HS-5 (cell line): ENCODE measurements at places on chromosomes 11 and 22.
A peak's percentile ranks its signal among the peaks of the same experiment; 100 is the strongest.

DNA sequence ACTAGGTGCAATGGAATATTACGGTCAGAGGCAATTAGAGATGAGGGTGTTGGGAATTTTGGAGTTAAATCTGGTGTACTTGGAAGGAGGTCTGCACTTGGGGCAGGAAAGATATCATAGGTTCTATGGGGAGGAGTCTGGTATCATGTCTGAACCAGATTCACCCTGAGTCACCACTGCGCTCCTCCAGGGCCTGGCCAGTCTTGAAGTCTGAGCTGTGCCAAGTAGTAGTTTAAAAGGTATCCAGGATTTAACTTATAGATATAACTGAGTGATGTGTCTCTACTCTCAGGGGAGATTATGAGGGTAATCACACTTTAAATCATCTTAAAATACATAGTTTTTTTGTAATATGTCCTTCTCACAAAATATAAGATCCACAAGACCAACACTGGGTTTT is 6.6 kb downstream of the CNGA4 start:
- DNase-seq: no peak

DNA sequence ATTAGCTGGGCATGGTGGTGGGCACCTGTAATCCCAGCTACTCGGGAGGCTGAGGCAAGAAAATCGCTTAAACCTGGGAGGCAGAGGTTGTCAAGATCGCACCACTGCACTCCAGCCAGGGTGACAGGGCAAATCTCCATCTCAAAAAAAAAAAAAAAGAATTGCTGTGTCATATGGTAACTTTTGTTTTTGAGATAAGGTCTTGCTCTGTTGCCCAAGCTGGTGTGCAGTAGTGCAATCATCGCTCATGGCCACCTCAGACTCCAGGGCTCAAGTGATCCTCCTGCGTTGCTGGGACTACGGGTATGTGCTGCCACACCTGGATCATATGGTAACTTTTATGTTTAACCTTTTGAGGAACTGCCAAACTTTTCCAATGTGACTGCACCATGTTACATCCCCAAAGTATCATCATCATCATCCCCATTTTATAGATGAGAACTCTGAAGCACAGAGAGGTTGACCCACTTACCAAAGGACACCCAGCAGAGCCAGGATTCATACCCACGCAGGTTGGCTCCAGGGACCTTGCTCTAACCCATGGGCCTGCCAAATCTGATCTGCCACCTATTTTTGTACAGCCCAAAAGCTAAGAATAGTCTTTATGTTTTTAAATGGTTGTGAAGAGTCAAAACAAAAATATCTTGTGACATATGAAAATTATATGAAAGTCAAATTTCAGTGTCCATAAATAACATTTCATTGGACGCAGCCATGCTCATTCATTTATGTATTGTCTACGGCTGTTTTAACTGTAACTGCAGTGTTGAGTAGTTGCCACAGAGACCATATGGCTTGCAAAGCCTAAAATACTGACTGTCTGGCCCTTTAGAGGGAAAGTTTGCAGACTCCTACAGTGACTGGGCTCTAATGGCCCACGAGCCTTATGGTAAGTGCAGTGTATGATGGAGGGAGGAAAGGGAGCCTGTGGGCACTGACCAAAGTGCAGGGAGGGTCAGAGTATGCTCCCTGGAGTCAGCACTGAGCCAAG is 45.3 kb downstream of the GDPD5 start:
- DNase-seq: no peak

- no peak for DNase-seq
Measured at GRCh38 chr22:44190381-44190976, 9.8 kb downstream of the PARVG start.

GRCh38 chr22:46697811-46698515 is 40.1 kb downstream of the CERK start:
- DNase-seq: no peak

DNA sequence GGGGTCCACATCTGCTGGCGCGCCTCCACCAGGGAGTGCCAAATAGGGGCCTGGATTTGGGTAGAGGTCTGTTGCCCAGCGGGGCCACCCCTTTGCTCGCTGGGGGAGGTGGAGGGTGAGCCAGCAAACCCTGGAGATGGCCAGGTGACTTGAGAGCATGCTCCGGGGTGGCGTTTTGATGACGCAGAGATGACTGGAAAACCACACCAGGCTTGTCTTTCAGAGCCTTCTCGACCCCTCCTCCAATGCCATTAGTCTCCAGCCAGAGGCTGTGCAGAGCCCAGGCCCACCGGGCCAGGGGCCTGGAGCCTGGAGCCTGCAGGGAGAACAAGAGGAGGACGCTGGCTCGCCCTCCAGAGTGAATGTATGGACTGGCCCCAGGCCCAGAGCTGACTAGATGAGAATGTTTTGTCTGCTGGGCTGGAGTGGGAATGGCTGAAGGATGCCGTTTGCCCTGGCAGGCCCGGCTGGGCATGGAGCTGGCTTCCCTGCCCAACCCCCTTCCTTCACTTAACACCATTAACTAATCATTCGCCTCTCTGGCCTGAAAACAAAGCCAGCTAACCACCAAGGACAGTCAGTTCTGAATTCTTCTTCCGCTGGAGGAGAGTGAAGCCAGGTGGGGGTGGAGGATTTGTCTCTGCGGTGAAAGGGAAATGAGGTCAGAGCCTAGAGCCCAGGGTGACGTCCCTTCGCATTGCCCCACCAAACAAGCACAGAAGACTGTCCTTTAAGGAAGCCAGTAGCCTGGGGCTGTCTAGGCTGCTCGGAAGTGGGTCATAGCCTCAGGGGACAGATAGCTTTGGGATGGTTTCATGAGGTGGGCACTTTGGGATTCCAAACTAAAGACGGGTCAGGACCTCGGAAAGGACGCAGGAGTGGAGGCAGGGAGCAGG is 1.6 kb upstream of the MCAM start:
- no peak for DNase-seq

GRCh38 chr11:72226701-72227100 is 2.1 kb downstream of the INPPL1 start:
- no peak for DNase-seq

DNA sequence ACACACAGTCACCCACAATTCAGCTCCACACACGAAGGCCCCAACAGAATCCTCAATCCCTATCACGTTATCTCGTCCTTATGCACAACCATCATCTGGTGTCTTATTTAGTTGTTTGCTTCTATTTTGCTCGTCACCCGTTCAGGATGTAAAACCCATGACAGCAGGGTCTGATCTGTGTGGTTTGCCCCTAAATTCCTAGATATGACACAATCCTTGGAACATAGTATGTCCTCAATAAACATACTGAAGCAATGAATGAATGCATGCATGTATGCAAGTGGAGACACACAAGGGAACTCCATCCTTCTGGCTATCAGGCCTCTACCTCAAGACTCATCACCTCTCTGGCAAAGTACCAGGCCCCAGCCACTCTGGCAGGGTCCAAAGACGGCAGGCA is 20.2 kb downstream of the STARD10 start:
- no peak for DNase-seq

GRCh38 chr22:44023404-44024287 is 456 bp upstream of the PARVB start:
- DNase-seq: no peak

- peak; percentile 6 for DNase-seq
Measured at GRCh38 chr22:41094041-41094593, 1.7 kb downstream of the EP300 start.

GRCh38 chr22:27107824-27108223 is 450.4 kb downstream of the MIAT start:
- DNase-seq: peak; percentile 92

DNA sequence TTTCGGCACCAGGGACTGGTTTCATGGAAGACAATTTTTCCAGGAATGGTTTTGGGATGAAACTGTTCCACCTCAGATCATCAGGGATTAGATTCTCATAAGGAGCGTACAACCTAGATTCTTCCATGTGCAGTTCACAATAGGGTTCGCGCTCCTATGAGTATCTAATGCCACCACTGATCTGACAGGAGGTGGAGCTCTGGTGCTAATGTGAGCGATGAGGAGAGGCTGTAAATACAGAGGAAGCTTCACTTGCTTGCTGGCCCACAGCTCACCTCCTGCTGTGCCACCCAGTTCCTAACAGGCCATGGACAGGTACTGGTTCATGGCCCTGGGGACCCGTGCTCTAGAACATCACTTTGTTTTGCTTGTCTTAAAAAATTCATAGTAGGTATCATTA is 41.8 kb upstream of the AMPD3 start:
- no peak for DNase-seq

GRCh38 chr11:12287009-12287373 is 90.4 kb upstream of the PARVA start:
- DNase-seq: peak; percentile 90

DNA sequence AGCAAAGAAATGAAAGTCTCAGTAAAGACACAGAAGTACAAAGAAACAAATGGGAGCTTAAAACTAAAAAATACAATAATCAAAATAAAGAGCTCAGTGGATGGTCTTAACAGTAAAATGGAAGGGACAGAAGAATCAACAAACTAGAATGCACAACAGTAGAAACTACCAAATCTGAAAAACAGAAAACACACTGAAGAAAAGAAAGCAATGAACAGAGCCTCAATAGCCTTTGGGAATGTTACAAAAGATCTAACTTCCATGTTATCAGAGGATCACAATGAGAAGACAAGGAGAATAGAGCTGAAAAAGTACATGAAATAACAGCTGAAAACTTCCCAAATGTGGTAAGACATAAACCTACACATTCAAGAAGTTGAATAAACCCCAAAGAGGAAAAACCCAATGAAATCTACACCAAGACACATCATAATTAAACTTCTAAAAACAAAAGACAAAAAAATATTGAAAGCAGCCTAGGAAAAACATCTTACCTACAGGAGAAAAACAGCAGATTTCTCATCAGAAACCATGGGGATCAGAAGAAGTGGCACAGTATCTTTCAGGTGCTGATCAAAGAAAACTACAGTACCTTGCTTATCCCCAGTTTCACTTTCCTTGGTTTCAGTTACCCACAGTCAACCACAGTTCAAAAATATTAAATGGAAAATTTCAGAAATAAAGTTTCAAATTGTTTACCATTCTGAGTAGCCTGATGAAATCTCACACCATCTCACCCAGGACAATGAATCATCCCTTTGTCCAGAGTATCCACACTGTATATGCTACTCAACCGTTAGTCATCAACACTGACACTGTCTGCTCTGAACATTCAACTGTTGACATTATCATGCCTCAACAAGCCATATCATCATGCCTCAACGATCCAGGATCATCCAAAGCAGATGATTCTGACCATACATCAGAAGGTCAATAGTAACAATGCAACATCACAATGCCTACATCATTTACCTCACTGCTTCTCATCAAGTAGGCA is 22.2 kb downstream of the RRAS2 start:
- peak; percentile 98 for DNase-seq

GRCh38 chr11:84790849-84791427 is 836.2 kb downstream of the DLG2 start:
- DNase-seq: no peak

DNA sequence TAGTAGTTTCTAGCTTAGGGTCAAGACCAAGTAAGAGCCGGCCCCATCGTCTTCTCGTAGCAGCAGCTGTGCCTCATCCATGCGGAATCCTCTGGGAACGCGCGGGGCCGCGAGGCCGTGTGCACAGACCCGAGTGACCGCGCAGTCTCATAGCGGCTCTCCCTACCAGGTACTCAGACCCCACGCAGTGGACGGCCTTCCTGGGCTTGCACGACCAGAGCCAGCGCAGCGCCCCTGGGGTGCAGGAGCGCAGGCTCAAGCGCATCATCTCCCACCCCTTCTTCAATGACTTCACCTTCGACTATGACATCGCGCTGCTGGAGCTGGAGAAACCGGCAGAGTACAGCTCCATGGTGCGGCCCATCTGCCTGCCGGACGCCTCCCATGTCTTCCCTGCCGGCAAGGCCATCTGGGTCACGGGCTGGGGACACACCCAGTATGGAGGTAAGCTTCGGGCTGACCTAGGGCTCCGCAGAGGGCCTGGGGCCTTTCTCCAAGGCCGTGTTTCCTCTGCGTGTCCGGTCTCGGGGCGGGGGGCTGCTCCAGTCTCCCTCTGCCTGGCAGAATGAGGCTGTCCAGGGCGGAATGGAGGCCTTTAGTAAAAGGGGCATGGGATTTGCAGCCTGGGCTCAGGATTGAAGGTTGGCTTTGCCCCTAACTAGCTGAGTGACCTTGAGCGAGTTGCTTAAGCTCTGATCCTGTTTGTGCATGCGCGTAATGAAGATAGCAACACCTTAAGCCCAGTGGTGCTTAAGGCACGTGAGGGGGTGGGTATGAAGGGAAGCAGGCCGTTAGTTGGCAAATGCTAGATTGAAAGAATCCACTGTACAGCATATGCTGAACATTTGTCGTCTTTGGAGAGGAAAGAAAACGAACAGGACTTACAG is 48.9 kb downstream of the ST14 start:
- DNase-seq: no peak

DNA sequence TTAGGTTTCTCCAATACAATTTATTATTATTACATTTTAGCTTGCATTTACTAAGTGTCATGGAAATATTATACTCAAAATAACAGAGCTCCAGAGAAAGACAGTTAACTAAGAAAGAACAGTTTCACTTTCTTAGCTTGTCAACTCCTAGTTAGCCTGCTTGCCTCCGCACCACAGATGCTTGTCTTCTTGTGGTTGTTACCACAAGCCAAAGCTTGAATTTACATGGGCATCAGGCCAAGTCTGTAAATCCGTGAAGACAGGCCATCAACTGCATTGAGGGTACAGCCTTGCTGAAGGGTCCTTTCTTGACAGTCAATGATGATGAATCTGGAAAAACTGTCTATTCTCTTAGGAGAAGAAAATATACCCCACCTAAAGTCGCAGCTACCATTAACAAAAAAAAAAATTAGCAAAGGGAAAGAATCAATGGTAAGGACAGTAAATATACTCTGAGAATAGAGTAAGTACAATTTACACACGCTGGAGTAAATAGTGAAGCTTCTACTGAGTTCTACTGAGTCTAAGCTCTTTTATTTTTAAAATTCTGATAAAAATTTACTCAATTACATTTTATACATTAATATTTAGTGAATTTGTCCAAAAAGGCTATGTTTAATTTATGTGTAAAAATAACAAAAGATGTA is 15.6 kb upstream of the DENND5A start:
- no peak for DNase-seq

- no peak for DNase-seq
Measured at GRCh38 chr11:99814021-99814420, 793.3 kb downstream of the CNTN5 start.

GRCh38 chr11:126102436-126102981 is 39.8 kb upstream of the CDON start:
- no peak for DNase-seq

DNA sequence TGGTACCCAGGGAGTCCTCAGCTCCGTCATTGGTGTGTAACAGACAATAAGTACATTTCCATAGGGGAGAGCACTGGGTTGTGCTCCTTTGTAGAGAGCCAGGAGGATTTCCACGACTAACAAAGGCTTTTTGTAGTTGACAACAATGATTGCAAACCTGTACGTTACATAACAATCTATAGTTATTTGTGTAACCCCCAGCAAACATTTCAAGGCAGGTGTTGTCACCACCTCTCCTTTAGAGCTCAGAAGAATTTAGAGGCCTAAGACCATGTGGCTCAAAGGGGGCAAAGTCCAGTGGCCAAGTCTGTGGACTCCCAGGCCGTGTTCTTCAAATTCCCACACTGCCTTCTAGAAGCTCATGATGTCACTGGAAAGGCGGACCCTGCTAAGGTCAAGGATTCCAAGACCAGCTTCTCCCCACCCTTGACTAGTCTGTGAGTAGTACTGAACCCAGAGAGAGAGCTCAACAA is 15.8 kb downstream of the RPL27A start:
- DNase-seq: no peak
